ENCODE measurements at places on chromosomes 1 and 21.
A peak's percentile ranks its signal among the peaks of the same experiment; 100 is the strongest.

GRCh38 chr1:224809613-224810012, 119.9 kb upstream of the DNAH14 start:
- no peak for DNase-seq

- peak; percentile 4 for DNase-seq
These were observed 66.1 kb downstream of the TMEM53 start for GRCh38 chr1:44608141-44608540.

DNA sequence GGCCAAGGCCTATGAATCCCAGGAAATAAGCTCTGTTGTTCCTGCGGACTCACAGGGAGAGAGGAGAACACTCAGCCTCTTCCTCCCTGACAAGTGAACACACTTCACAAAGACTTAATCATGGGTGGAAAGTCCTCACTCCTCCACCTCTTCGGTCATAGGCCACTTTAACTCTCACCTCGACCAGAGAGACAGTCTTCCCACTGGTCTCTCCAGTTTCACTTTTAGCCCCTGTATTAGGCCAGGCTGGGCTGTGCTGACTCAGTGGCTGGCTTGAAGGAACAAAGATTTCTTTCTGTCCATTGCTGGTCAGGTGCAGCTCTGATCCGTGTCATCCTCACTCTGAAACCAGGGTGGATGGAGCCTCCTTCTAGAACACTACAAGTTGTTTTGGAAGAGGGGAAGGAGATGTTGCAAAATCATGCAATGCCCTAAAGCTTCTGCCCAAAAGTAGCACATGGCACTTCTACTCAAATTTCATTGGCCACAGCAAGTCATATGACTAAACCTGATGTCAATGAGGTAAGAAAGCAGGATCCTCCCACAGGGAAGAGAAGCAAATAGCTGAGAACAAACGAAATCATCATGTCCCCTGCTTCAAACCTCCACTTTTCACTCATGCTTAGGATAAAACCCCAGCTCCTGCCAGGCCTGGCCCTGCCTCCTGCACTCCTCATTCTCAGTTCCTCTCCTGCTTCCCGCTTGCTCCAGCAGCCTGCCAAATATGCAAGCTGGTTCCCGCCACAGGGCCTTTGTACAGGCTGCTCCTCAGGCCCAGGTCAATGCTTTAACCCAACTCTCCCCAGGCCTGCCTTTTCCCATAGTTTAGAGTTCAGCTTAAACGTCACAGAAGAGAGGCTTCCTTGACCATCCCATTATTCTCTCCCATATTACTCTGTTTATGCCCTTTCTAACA, 150.5 kb upstream of the RUNX3 start:
- no peak for DNase-seq

DNA sequence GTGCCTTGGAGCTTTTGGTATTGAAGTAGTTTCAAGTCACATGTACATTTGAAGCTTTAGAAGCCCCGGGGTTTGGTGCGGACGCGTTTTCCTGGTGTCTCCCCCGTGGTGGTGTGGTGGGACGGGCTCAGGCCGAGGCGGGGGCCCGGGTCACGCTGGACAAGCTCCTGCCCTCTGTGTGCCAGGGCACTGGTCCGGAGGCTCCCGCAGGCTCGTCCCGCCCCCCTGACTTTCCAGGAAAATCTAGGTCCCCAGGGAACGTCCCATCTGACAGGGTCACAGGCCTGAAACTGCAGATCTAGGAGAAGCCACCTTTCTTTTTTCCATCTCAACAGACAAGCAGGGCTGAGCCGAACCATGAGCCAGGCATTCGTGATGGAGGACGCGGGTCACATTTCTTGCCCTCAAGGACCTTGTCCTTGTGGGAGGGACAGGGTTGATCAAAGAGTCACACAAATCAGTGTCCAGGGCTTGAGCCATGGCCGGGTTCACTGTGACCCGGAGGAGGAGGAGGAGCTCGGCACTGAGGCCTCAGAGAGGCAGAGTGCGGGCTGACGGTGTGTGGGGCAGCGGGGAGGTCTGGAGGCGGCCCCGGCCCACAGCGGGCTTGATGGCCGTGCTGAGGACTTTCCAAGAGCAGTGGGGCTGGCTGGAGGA, 1.6 kb downstream of the DMRTB1 start:
- no peak for DNase-seq

- no peak for DNase-seq
These were observed 89.0 kb downstream of the MIS18A start for GRCh38 chr21:32189688-32190483.

DNA sequence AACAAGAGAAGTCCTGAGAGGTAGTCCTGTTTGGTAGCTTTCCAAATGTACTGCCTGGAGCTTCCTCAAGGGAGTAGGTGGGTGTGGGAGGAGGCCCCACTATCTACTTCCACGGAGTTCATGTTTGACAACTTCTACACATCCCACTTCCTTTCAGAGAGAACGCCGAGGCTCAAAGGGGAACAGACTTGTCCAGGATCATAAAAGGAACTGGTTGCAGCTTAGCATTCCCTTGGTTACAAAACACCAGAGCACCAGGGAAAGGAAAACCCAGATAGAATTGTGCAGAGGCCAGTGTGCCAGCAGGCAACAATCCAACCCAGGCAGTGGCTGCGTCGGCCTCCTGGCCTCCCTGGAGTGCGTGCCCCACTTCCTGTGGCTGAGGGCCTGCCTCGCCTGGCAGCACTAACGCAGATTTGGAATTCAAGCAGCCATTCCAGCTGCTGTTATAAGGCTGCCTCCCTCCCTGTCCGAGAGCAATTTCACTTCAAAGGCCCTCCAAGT, 4.2 kb upstream of the RAP1GAP start:
- DNase-seq: peak; percentile 16

- DNase-seq: no peak
These were observed 116.3 kb downstream of the ST6GALNAC3 start for GRCh38 chr1:76190749-76191424.

- DNase-seq: no peak
These were observed 15.2 kb downstream of the TMEM63A start for GRCh38 chr1:225866981-225867380.

DNA sequence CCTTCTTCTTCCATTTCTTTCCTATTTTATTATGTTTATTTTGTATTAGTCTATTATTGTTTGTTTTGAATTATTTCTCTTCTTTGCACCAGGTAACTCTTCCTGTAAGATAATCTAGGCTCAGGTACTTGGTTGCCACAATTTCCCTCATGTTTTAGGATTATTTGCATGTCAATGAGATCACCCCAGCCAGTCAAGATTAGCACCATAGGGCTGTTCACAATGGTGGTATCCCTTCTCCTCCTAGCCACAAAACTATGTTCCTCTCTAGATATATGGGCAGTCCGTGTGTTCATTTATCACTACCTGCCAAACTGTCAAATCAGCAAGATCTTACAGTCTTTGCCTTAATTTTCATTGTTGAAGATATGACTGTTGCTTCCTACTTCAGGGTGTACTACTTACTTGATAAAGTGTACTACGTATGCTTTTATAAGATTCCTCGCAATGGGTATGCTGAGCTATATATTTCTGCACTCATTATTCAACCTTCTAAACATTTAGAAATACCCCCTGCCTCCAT, 1536.2 kb downstream of the PLA2G4A start:
- DNase-seq: no peak

GRCh38 chr1:154767315-154768240, 102.5 kb downstream of the KCNN3 start:
- no peak for DNase-seq

GRCh38 chr1:19123837-19124236, 86.2 kb downstream of the UBR4 start:
- DNase-seq: no peak

- no peak for DNase-seq
These were observed 87.9 kb downstream of the VAV3 start for GRCh38 chr1:107877092-107877491.

GRCh38 chr1:64505232-64505943, 35.5 kb downstream of the CACHD1 start:
- DNase-seq: no peak

DNA sequence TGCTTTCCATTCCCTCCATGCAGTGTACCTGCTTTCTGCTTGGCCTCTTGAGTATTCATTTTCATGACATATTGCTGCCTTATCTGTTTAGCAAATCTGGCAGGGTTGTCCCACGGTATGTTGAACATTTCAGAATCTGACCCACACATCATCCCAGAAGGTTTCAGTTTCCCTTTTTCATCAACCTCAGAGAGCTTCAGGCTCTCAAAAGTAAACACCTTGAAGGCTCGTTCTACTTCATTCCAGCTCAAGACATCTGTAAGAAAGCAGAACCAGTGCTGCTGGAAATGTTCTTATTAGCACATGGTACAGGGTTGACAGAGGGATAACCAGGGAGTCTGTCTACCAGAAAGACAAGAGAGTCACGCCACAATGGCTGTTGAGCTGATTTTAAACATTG, 103.6 kb downstream of the SPAG17 start:
- no peak for DNase-seq

GRCh38 chr1:31984419-31985347, 29.0 kb upstream of the KHDRBS1 start:
- DNase-seq: no peak

DNA sequence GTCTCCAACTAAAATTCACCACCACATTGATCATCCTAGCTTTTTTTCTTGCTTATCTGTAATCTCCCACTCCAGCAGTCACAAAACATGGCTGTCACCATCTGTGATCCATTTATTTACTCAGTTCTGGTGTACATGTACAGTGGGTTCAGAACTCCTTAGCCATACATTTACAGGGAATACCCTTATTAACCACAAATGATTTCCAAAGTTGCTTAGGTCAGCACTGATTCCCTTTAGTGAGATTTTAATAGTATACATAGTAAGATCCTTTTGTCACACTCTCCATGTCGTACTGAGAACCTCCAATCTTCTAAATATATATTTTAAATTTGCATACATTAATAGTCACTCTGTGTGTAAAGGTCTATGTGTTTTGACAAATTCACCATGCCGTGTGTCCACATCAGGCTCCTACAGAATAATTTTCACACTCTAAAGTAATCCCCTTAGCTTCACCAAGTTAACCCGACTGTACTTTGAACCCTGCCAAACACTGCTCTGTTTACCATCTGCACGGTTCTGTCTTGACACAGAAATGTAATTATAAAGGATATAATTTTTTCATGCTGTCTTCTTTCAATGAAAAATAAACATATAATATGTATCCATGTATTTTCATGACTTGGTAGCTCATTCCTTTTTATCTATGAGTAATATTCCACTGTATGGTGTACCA, 473.6 kb upstream of the ZP4 start:
- no peak for DNase-seq

DNA sequence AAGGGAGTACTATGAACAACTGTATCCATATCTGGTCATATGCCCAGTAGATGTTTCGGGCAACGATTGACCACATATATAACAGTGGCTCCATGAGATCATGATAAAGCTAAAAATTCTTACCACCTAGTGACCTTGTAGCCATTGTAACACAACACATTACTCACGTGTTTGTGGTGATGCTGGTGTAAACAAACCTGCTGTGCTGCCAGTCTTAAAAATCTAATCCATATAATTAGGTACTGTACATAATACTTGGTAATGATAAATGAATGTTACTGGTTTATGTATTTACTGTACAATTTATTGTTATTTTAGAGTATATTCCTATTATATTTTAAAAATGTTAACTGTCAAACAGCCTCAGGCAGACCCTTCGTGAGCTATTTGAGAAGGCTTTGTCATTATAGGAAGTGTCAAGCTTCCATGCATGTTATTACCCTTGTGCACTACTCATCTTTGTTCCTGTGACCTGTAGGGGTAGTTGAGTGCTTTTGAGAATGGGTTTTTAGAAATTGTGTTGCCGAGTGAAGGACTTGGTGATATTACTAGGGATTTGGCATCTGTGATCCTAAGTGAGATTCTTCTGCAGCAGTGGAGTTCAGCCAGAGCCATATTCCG, 23.6 kb downstream of the DIP2A start:
- no peak for DNase-seq

GRCh38 chr1:91166106-91166712, 144.4 kb upstream of the ZNF644 start:
- peak; percentile 34 for DNase-seq

DNA sequence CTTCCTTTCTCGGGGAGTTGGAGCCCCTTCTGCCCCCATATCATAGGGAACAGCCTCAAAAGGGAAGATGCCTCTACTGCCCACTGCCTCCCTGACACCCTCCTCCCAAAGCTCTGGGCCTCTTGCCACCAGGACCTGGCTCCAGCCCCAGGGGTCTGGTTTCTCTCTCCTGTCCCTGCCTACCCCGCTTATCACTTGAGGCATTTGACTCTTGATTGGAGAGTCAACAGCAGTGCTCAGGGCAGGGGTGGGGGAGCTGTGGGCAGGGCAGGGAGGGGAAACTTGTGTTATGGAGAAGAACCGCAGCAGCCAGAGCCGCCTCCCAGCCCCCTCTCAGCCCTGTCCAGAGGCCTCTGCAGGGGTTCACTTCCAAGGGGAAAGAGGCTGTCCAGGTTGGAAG, 573 bp downstream of the TRIM63 start:
- DNase-seq: no peak

- no peak for DNase-seq
These were observed 43.3 kb downstream of the VTCN1 start for GRCh38 chr1:117167402-117167801.

GRCh38 chr1:66478116-66478515, 55.8 kb upstream of the SGIP1 start:
- peak; percentile 40 for DNase-seq

- no peak for DNase-seq
These were observed 74.6 kb downstream of the COLGALT2 start for GRCh38 chr1:183962903-183963302.

- DNase-seq: no peak
These were observed 147.5 kb downstream of the TRABD2B start for GRCh38 chr1:47849591-47850261.

- peak; percentile 11 for DNase-seq
These were observed 210.6 kb downstream of the KIF26B start for GRCh38 chr1:245365095-245366020.

- DNase-seq: no peak
These were observed 15.4 kb upstream of the ZBTB21 start for GRCh38 chr21:42025376-42026081.

DNA sequence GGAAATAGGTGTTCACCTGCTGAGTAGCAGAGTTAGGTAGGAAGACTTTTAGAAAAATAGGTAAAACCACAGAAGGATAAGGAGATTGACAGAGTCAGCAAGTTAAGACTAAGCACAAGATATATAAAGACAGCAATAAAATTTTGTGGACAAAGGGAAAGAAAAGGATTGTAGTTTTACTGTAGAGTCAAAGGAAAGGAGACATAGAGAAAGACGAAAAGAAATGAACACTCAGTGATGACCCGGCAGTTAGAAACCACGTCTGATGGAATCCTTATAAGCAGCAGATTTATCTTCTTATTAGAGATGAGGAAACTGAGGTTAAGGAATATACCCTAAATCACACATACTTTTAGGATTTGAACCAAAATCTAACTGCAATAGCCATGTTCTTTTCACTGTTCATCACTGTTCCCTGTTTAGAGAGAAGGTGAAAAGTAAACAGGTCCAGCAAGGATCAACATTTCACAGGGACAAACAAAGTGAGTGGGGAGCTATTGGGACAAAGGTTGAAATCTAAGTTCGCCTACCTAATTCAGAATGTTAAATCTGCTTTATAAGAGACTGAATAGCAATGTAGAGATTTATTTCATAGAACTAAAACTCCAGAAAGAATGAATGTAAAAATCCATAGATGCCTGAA, 6.8 kb downstream of the FRRS1 start:
- no peak for DNase-seq

- peak; percentile 49 for DNase-seq
These were observed 9.8 kb upstream of the PHACTR4 start for GRCh38 chr1:28359592-28360239.

- DNase-seq: no peak
These were observed 23.4 kb downstream of the DSTYK start for GRCh38 chr1:205188098-205188497.

GRCh38 chr1:112778137-112778536, 63.0 kb upstream of the PPM1J start:
- no peak for DNase-seq

Data from RCC 7860 (cell line).